ENCODE measurements at places on chromosomes 3 and 15.
A peak's percentile ranks its signal among the peaks of the same experiment; 100 is the strongest.

DNA sequence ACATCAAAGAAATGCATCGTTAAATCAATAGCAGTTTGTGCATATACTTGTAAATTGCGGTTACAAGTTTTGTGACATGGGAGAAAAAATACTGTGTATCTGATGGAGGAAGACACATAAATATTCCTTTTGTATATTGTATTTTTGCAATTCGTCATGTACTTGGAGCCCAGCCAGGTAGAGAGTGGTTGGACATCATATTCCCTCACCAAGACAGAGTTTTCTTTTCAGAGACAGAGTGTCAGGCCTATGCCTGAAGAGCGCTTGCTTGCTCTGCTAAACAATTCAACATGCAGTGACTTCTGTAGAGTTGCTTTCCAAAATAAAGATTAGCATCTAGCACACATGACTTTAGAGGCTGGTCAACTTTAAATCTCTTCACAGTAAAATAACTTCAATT lies 24.8 kb upstream of the MEIS2 start:
- DNase-seq: no peak

GRCh38 chr3:37219266-37219665 lies 44.9 kb upstream of the LRRFIP2 start:
- no peak for DNase-seq

DNA sequence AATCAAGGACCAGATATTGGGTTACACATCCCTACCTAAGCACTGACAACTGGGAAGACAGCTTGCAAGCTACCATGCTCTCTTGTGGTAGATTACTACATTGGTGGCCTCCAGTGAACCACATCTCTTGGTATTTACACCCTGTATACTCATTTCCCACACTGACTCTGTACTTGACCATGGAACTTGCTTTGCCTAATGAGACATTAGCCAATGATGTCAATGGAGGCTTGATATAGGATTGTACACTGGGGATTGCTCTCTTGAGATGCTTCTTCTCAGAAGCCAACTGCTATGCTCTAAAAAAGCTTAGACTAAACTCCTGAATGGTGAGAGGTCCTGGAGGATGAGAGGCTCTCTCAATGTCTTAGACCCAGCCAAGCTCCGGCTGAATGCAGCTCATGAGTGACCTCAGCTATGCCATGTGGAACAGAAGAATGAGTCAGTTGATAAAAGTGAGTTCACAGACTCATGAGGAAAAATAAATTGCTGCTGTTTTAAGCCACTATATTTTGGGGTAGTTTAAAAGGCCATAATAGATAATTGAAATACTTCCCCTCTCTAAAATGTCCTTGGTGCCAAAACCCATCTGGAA lies 61.5 kb upstream of the GALNT15 start:
- no peak for DNase-seq

- no peak for DNase-seq
Observed at GRCh38 chr3:150312018-150312657, 96.0 kb upstream of the TSC22D2 start.

- no peak for DNase-seq
Observed at GRCh38 chr15:101536166-101536874, 46.8 kb upstream of the PCSK6 start.

GRCh38 chr15:25739687-25740121 lies 123.4 kb downstream of the ATP10A start:
- DNase-seq: peak; percentile 54

- no peak for DNase-seq
Observed at GRCh38 chr3:171347301-171348039, 112.7 kb downstream of the TNIK start.

DNA sequence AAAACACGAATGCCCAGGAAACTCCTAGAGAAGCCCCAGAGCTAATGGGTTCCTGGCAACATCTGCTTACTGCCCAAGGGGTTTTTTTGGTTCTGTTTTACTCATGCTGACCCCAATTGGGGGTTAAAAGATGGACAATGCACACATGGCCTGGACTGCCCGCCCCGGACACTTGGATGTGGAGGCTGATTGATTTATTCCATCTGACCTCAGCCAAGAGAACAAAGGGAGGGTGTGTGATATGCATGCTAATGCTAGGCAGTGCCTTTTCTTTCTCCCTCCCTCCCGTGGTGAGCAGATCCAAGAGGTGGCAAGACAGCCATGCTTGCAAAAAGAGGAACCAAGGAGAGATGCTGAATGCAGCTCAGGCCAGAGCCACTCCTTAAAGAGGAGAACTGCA lies 3.3 kb upstream of the LRTM1 start:
- DNase-seq: no peak

GRCh38 chr15:64997745-64998375 lies 8.1 kb upstream of the SPG21 start:
- DNase-seq: no peak

DNA sequence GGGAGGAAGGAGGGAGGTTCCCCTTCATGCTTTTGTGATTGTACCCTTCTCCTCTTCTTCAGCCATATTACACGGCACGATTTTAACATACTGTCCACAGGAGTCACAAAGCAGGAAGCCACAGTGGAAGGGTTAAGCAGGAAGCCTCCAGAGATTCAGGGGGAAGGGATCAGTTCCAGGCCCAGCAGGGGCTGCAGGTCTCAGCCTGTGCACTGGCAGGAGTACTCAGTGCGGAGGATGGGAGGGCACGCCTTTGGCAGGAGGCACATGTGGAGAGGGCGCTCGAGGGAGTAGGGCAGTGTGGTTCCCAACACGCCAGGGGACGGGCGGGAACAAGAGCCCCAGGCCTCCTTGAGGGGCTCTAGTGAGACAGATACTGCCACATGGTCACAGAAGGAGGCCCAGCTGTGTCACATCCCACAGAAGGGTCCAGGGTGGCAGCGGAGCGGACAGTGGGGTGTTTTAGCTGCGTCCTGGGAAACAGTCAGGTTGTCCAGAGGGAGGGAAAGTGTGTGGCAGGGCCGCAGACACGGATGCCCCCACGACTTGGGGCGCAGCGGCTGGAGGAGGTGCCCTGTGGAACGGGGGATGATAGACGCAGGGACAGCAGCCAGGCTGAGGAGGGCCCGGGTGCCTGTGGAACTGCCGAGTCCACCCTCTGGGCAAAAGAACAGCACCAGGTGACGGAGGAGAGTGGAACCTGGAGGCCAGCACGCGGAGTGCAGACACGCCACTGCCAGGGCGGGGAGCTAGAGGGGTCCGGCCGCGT lies 77.5 kb downstream of the CHSY1 start:
- no peak for DNase-seq

DNA sequence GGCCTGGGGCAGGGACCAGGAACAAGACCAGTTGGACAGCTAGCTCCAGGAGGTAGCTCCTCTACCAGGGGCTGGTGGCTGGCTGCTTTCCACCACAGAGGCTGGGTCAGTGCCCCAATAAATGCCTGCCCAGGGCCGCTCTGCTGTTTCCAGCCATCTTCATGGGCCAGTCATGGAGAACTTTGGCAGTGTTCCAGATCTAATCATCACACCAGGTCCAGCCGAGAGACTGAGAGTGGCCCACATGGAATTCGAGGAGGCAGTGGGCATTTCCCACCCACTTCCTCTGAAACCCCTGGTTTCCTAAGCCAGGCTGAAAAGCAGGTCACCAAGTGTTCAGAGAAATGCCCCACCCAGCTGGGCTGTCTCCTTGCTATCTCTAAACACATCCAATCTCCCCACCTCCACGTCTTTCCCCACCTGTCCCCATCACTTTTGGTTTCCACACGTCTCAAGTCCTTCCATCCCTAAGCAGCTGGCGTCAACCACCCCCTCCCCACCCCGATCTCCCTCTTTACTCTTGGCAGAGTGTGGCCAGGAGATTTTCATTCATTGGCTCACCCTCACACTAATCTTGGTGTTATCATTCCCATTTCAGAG lies 190.0 kb upstream of the LINGO1 start:
- no peak for DNase-seq

DNA sequence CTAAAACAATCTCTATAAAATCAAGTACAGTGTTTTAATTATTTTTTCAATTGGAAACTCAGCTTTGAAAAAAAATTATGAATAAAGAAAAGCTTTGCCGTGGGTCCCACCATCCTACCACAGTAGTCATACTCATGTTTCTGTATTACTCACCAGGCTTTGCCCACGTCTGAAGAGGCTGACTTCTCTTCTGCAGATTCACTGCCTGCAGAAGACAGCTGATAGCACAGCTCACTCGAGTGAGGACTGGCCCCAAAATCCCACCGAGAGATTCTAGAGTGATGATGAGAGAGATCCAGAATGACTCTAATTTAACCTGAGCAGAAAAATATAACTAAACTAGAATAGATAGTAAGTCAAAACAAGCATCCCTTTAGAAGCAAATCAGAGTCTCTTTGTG lies 11.9 kb downstream of the C2CD4B start:
- DNase-seq: no peak

GRCh38 chr3:38545550-38545949 lies 49.4 kb downstream of the EXOG start:
- DNase-seq: no peak

- no peak for DNase-seq
Observed at GRCh38 chr3:81502236-81502635, 259.2 kb downstream of the GBE1 start.

GRCh38 chr3:117499189-117499870 lies 789.8 kb downstream of the TUSC7 start:
- DNase-seq: no peak

GRCh38 chr3:135304378-135304777 lies 509.3 kb downstream of the EPHB1 start:
- no peak for DNase-seq

DNA sequence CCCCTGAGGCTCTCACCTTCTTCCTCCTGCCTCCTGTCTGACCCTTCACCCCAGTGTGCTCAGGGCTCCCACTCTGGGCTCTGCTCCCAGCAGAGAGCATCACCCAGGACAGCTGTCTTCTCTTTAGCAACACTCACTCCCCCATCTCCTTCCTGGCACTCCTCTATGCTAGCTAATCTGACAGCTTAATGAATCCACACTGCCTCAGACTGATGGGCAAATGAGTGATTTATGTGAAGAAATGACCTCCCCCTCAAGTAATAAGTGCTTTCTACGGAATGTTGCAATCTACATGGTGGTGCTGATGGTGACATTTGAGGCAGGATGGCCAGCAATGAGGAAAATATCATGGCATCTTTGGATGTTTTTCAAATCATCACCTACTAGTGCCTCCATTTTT lies 83.6 kb downstream of the LSM3 start:
- DNase-seq: no peak

DNA sequence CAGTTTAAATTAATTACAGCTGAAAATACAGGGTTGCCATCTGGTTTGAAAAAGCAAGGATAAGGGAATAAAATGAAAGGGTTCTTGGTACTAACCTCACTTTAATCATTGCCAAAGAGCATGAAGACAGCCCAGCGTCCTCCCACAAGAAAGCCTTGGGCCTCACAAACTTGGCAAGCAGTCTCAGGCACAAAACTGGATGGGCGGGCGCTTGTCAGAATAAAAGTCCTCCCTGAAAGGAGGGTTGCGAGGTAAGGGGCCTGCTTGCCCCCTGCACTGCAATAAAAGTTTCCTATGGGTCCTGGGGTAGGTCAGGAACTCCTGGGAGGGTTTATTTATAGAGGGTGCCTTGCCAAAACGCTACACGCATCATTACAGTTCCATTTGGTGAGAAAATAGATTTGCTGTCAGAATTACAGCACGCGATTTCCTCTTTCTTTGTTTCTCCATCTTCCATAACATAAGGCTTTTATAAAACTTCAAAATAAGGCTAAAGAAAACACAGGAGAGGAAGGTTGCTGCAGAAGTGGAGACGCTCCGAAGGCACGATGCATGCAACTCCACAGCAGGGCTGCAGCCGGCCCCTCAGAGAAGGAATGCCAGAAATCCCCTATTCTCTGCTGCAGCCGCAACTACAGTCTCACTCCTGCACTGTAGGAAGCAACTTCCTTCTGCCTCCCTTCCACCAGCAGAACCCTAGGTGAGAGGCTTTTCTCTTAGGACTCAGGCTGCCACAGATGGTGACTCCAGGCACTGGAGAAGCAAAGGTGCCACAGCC lies 61.3 kb downstream of the VGLL4 start:
- DNase-seq: no peak

DNA sequence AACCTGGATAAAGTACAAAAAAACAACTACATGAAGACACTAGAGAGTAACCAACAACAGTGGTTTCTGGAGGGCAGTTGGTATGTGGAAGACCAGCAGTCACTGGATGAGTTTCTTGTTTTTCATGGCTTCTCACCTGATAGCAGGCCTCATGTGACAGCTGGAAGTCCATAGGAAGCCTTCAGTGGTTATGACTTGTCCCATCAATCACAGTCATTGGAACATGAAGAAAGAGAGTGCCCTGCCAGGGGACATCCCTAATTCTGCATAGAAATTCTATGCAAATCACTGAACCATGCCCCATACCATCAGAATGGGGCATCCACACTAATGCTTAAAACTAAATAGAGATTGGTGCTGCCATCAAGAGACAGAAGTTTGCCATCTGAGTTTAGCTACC lies 81.6 kb downstream of the AKAP13 start:
- no peak for DNase-seq

- DNase-seq: no peak
Observed at GRCh38 chr3:31350307-31350706, 182.4 kb upstream of the STT3B start.

DNA sequence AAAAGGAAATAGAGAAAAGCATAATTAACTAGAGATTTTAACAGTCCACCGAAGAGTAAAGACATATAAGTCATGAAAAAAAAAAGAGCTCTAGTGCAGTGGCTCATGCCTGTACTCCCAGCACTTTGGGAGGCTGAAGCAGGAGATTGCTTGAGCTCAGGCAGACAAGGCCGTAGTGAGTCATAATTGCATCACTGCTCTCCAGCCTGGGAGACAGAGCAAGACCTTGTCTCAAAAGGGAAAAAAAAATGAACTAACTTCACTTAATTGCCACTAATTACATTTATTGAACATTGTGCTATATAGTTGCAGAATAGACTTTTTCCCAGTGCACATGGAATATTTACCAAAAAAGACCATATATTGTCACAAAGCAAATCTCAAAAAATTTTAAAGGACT lies 221.8 kb downstream of the CBLB start:
- DNase-seq: no peak

- no peak for DNase-seq
Observed at GRCh38 chr3:9026320-9027045, 63.2 kb upstream of the RAD18 start.

GRCh38 chr15:75023872-75024636 lies 664 bp downstream of the PPCDC start:
- DNase-seq: peak; percentile 38

Data from germinal center (tissue), 1 donor.